ENCODE measurements at places on chromosomes 6 and 20.
A peak's percentile ranks its signal among the peaks of the same experiment; 100 is the strongest.

DNA sequence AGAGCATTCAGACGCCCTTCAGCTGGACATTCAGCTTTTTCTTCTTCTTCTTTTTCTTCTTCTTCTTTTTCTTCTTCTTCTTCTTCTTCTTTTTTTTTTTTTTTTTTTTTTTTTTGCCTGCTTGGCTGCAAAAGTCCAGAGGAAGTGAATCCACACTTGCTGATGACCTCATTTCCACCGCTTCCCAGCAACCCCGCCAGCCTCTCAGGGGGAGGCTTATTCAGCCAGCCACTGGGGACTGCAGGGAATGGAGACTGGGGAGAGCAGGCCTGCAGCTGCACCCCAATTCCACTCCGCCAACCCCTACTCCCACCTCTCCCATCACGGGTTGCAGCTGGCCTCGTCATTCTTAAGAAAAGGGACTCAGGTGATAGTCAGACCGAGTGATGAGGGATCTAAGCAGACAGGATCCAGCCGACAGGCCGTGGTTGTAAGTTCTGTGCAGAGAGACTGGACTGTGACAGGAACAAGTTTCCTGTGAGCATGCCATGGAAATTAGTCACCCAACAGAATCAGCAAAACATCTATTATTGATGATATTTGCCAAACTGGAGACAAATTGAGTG is 59.0 kb upstream of the QKI start:
- DNase-seq = no peak

DNA sequence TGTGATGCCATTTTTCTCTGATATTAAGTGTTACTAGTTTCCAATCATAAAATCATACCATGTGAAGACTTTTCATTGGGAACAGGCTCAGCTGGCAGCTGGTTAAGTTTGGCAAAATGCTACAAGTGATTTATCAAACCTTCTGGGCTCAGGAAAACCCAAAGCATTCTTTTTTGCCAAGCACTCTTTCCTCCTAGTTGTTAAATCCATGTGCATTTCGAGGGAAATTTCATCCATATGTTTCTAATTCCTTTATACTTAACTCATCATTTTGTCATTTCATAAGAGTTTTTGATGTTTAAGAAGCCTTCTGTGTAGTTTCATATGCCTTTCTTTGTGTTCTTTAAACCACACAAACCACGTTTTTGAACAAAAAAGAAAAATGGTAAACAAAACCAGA is 217.6 kb upstream of the PDE10A start:
- no peak for DNase-seq

GRCh38 chr20:42309050-42309449 is 690.9 kb upstream of the CHD6 start:
- no peak for DNase-seq

DNA sequence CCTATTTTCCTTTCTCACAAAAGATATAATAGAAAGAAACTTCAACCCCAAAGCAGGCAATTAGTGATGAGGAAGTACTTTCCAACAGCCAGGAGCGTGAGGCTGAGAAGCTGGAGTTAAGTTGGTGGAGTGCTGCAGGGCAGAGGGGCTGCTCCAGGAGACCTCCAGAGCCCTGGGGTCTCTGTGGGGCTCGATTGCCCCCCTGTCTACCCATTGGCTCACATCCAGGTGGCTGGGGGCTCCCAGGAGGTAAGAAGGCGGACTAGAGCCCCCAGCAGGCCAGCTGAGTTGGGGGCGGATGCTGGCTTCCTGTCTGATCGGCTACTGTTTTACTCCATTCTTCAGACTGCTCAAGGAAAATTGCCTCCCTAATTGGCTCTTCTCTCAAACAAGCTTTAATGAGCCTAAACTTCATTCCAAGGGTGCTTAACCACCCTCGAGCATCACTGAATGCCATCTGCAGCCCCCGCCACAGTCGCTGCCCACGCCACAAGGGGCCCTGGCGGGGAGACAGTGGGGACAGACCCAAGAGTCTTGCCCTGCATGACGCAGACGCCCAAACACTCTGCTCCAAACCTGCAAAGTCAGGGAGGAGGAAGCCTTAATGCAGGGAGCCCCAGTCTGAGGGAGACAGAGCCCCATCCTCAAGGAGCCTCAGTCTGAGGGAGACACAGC is 78.6 kb downstream of the MDGA1 start:
- no peak for DNase-seq

- no peak for DNase-seq
Observed at GRCh38 chr6:11212664-11213063, 19.8 kb downstream of the NEDD9 start.

GRCh38 chr20:23140991-23141390 is 54.9 kb upstream of the CD93 start:
- no peak for DNase-seq

DNA sequence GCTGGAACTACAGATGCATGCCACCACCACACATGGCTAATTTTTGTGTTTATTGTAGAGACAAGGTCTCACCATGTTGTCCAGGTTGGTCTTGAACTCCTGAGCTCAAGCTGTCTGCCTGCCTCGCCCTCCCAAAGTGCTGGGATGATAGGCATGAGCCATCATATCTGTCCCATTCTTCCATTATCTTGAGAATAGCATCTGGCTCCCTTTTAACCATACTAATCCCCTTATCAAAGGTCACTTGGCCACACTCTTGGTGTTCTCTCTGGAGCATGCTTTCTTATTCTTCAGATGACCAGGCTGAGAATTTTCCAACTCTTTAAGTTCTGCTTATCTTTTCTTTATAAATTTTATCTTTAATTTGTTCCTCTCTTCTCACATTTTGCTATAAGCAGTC is 15.9 kb upstream of the TRERF1 start:
- no peak for DNase-seq

DNA sequence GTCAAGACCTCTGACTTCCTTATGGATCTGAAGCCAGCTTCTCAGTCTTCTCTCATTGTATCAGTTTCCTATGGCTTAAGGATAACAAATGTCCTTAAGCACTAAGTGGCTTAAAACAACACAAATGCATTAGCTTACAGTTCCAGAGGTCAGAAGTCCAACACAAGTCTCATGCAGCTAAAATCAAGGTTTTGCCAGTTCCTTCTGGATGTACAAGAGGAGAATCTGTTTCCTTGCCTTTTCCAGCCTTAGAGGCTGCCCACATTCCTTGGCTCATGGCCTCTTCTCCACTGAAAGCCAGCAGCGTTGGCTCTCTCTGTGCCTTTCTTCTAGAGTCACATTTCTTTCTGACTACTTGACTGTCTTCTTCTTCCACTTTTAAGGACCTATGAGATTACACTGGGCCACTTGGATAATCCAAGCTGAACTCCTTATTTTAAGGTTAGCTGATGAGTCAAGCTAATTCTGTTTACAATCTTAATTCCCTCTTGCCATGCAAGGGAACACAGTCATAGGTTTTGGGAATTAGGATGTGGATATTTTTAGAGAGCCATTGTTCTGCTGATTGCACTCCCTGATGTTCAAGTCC is 179.0 kb downstream of the BCAS1 start:
- DNase-seq = no peak

DNA sequence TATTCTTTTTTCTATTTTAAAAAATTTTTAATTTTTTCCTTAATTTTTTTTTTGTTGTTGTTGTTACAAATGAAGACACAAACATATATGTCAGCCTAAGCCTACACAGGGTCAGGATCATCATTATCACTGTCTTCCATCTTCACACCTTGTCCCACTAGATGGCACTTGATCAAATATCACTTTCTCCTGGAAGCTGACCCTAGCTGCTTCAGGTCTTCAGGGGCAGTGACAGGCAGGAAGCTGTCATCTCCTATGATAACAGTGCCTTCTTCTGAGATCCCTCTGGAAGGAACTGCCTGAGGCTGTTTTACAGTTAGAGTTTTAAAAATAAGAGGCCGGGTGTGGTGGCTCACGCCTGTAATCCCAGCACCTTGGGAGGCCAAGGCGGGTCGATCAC is 70.2 kb upstream of the EEF1E1 start:
- DNase-seq = no peak

- no peak for DNase-seq
Observed at GRCh38 chr20:38590676-38591473, 9.9 kb downstream of the ADIG start.

DNA sequence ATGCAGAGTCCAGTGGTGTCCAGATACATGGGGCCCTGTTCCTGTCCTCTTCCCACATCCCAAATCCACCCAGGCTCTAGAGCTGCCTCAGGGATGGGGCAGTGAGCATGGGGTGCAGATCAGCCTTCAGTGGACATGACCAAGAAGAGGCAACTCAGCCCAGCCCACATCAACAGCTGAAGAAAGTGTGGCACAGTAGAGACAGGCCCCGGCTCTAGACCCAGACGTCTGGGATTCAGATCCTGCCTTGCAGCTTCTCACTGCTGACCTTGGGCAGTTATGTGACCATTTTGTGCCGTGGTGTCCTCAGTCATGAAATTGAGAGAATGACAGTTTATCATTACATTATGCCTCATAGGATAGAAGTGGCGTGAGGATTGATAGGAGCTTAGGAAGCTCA is 54.6 kb upstream of the CST7 start:
- no peak for DNase-seq

DNA sequence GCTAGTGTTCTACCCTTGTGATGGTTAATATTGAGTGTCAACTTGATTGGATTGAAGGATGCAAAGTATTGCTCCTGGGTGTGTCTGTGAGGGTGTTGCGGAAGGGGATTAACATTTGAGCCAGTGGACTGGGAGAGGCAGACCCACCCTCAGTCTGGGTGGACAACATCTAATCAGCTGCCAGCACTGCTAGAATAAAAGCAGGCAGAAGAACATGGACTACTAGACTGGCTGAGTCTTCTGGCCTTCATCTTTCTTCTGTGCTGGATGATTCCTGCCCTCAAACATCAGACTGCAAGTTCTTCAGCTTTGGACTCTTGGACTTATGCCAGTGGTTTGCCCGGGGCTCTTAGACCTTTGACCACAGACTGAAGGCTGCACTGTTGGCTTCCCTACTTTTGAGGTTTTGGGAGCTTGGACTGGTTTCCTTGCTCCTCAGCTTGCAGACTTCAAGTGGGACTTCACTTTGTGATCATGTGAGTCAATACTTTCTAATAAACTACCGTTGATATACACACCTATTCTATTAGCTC is 50.1 kb downstream of the SDHAF4 start:
- no peak for DNase-seq

DNA sequence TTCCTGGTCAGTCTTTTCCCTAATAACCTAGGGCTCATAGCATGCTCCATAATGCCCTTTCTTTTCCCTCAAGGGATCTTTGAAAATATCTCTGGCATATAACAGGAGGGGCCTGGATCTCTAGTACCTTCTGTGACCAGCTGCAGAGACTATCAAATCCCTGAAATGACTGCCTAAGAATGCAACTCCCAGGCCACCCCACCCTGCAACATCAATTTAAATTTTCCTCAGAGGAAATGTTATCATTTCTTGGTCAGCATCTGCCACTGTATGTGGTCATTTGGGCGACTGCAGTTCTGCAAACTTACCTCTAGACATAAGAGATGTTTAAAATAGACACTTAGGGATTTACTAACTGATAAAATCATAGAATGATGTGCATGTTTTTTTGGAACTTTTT is 200.2 kb downstream of the KCNQ5 start:
- DNase-seq = no peak

DNA sequence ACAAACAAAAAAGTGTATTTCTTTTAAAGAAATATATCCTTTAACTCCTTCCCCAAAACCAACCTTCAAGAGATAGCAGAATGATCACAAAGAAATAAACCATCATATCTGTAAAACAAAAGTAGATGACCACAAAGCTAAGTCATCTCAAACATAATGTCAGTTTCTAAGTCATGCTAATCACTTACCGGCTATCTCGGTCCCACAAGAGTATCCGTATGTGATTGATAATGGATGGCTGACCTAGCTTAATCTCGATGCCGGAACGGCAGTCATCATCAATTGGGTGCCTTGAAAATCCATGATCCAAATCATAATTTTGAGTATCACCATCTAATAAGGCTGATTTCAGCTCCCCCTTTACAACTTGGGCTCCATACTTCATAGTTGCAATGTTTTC is 59.7 kb downstream of the BTBD9 start:
- DNase-seq = no peak

DNA sequence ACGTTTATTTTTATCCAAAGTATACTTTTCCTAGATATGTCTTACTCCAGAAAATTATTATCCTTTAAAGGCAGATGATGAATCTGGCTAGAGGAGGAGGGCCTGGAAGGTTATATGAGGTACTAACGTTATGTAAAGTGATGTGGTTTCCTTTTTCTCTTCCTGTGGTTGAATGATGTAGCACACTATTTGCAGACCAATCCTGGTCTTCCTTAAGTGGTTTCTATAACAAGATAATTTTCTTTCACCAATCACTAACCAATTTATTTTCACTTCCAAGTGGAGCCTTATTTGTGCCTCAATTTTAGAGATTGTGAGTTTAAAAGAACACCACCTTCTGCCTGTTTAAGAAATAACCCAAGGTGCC is 154.6 kb upstream of the SOX4 start:
- no peak for DNase-seq

GRCh38 chr6:112690497-112691202 is 343.5 kb downstream of the RFPL4B start:
- DNase-seq = peak; percentile 5

DNA sequence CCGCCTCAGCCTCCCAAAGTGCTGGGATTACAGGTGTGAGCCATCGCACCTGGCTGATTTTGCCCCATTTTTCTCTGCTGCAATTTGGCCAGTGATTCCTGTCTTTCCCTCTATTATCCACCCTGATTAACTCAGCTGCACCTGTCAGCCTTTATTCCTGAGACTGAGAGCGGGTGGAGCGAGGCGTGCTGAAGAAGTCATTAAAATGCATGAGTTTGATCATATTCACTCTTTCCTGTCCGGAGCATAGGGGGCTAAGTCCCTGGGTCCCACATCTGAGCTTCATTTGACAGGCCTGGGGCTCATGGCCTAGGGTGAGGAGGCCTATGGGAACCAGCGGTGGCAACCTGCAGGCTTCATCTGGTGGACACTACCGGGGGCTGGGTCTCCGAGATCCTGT is 25.7 kb upstream of the CTNNBL1 start:
- no peak for DNase-seq

DNA sequence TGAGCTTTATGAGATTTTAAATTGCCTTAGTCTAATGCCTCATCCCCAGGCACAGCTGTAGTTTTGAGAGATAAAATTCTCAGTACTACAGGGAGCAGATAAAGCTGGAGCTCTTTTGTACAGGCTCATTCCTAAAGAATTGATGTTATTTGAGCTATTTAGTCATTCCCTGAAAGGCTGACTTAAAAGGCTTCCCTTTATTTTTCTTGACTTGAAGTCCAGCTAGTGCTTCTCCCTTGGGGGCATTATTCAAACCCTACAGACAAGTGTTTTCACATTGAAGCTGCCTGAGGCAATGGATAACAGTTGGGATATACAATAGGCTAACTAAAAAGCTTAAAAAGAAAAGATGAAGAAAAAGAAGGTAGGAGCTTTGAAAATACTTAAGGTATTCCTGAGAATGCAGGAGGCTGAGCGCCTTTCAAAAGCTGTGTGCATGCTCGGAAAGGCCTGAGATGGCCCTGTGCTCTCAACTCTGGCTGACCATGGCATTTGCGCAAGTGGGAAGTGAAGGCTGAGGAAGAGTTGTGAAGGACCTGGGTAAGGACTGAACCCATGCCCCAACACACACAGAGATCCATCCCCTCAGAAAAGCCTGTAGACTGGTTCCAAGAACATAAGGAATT is 315.1 kb downstream of the SMOC2 start:
- no peak for DNase-seq

- no peak for DNase-seq
Observed at GRCh38 chr20:15866916-15867730, 706.1 kb downstream of the KIF16B start.

Data from NCI-H2081 treated with DMSO at 0.1 percent for 48 hours (cell line).